ENCODE measurements at places on chromosomes 6 and 20.

DNA sequence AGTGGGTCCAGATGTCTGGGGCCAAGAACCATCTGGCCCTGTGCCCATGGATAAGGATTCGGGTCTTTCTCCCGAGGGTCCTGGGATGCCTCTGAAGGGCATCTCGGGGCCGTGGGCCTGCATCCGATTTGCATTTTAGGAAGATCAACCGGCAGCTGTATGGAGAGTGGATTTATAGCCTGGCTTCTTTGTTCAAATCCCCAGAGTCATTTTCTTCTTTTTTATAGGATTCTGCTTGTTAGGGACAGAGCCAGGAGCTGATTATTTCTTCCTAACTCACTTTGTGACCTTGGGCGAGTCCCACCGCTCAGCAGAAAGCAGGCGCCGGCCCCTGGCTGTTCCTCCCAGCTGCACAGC, 52.9 kb upstream of the APCDD1L start:
- DNase-seq: no peak

GRCh38 chr6:32979720-32980487, 11.5 kb downstream of the BRD2 start:
- DNase-seq: no peak

DNA sequence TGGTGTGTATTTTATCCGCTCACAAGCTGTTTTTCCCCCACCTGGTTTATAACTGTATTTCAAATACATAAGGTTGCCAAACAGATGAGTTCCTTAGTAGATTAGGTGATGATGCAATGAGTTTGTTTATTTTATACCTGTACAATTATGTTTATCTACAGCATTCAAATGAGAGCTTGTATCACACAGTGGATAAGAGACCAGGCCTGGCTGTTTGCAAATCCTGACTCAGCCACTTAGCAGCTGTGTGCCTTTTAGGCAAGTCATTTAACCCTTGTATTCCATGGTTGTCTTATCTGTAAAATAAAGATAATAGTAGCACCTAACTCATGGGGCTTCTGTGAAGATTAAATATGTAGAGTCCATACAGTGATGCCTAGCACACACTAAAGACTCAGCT, 143.7 kb downstream of the MOXD1 start:
- DNase-seq: no peak

DNA sequence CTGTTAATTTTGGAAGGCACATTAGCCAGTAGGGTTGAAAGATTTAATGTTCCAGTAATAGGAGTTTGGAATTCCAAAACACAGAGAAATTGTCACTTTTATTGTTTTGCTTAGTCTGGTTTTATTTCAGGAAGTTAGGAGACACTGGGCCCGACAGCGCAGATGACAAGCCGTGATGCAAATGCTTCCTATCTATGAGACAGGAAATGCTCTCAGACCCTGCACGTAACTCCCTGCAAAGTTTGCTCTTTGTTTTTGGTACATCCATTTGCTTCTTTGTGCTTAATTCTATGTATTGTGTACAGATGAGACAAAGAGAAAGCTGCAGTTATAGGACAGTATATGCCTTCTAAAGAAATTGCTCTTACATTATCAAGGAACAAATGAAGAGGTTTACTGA, 201.6 kb upstream of the SGK1 start:
- DNase-seq: no peak

GRCh38 chr6:138309695-138310094, 68.0 kb upstream of the SMIM28 start:
- DNase-seq: no peak

- DNase-seq: no peak
Observed at GRCh38 chr20:22333885-22334545, 250.4 kb downstream of the FOXA2 start.

- DNase-seq: no peak
Observed at GRCh38 chr6:152734630-152735029, 16.0 kb upstream of the VIP start.

DNA sequence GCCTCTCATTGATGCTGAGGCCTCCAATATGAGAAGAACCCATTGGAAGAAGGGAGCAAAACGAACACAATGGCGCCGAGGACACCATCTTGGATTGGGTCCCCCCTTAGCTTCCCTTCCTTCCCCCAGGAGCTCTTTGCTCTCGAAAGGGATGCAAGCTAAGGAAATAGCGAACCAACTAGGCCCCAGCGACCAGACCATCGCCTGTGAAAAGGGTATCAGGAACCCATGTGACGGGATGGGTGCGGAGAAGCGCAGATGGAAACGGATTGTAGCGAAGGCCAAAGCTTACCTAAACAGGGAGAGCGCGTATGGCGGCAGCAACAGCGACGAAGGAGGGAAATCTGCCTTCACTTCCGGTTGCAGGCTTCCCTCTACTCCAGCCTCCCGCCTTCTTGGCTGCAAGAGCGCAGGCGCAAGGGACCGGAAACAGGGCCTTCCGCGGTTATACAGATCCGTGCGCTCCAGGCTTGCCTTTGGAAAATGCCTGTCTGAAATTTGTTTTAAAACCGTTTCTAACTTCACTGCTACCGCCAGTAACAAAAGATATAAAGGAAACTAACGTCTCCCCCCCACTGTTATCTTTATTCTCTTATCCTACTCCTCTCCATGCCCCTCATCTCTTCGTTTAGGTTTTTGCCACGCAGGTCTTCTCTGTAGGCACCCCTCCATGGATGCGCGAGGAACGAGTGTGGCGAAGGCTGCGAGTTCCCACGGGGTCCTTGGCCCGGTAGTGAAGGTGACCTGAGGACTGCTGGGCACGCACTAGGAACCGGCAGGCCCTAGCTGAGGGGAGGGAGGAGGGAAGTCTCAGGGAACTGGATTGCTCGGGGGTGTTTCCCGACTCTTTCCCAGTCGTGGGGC, at the start of gene DDX39B:
Gene DDX39B (minus strand): TSS at position 346 of the 864 bp plus-strand sequence. CDS start 1,471 bp downstream, outside the sequence.
- peak; percentile 84 for DNase-seq

GRCh38 chr6:113529196-113529595, 327.9 kb upstream of the MARCKS start:
- no peak for DNase-seq
